NCI-H2081 (cell line): ENCODE measurements at places on chromosomes 4 and X.
A peak's percentile ranks its signal among the peaks of the same experiment; 100 is the strongest.

- DNase-seq, result no peak
Observed at GRCh38 chr4:24080871-24081270, 191.0 kb upstream of the PPARGC1A start.

DNA sequence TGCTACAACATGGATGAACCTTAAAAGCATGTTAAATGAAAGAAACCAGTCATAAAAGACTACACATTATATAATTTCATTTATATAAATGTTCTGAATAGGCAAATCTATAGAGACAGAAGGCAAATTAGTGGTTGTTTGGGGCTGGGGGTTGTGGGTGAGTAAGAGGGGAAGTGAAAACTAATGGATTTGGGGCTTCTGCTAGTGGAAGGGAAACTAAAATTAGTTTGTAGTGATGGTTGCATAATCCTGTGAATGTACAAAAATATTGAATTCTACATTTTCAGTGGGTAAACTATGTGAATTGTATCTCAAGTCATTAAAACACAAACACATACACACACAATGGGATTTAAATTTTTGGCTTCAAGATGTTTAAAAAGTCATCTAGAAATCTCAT is 25.4 kb upstream of the LIMCH1 start:
- no peak for DNase-seq

GRCh38 chr4:127240764-127241105 is 392.0 kb upstream of the INTU start:
- DNase-seq, result no peak

DNA sequence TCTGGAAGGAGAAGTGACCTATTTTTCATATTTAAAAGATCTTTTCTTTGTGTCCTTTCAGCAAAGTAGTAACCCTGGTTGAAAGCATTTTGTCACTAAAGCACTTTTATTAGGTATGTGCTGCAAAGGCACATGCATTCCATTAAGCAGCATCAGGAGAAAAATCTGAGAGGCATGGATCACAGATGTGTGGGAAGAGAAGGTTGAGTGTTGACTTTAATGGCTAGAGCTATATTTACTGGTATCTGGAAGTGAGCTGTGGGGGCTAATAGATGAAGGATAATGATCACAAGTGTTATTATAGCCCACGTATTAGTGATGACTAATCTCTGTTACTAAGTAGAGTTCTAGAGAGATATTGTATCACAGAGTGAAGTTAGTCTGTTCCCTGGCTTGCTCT is 1520.7 kb downstream of the ARAP2 start:
- no peak for DNase-seq

- no peak for DNase-seq
Observed at GRCh38 chr4:15667006-15667405, 11.8 kb upstream of the FBXL5 start.

- no peak for DNase-seq
Observed at GRCh38 chrX:86121916-86122315, 26.3 kb upstream of the DACH2 start.

- DNase-seq, result no peak
Observed at GRCh38 chr4:37555322-37555721, 130.9 kb downstream of the RELL1 start.

DNA sequence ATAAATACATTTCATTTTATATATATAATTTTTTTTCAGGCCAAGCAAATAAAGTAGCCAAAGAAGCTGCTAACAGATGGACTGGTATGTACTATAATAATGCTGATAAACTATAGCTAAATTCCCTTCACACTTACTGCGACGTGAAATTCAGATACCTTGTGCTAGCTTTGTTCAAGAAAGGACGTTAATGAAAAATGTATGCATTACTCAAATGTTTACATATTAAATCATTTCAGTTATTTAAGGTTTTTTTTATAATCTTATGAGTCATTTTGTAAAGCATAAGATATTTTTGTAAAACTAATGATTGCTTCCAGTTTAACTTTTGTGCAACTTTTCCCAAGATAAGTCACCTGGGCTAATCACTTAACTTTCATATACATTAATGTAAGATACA is 57.2 kb upstream of the TMEM131L start:
- no peak for DNase-seq

DNA sequence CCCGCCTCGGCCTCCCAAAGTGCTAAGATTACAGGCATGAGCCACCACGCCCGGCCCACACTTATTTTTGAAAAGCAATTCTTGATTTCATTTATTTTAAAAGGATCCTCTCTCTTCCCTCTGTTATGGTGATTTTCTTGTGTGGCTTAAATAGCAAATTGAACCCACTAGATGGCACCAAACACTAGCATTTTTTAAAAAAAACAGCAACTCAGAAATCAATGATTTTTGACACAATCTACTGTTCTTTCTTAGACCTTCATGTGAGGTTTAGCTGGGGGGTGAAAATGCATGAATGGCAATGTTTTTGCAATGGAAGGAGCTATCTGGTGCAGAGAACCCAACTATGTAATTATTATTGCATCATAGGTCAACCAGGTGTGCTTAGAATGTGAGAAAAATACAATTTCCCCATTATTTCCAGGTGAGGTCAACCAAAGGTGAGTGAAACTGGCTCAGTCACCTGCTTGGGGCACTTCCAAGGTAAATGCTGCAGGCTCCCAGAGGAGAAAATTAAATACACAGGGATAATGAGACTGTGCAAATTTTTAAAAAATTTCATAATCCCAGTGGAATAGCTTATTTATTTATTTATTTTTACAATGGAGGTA is 226.7 kb upstream of the PRKX start:
- peak; percentile 61 for DNase-seq

- DNase-seq, result no peak
Observed at GRCh38 chrX:57674861-57675260, 5.2 kb downstream of the NLRP2B start.

GRCh38 chr4:1234811-1235292 is 14.1 kb downstream of the CTBP1 start:
- DNase-seq, result no peak

GRCh38 chr4:173538909-173539445 is 8.9 kb upstream of the HAND2 start:
- no peak for DNase-seq

DNA sequence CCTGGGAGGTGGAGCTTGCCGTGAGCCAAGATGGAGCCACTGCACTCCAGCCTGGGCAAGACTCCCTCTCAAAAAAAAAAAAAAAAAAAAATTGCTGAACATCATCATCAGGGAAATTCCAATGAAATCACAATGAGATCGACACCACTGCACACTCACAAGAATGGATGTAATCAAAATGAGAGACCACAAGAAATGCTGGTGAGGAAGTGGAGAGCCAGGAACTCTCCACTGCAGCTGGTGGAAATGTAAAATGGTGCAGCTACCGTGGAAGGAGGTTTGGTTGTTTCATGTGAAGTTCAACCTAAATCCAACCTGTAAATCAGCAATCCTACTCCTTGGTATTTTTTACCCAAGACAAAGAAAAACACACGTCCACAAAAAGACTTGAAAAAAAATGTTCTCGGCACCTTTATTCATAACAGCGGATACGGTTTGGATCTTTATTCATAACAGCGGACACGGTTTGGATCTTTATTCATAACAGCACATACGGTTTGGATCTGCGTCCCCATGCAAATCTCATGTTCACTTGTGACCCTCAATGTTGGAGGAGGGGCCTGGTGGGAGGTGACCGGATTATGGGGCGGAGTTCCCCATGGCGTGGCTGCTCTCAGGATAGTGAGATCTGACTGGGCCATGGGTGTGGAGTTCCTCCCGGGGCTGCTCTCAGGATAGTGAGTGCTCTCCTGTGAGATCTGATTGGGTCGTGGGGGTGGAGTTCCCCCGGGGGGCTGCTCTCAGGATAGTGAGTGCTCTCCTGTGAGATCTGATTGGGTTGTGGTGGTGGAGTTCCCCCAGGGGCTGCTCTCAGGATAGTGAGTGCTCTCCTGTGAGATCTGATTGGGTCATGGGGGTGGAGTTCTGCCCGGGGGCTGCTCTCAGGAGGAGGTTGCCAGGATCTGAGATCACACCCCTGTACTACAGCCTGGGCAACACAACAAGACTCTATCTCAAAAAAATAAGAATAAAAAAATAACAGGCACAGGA is 7.7 kb downstream of the GAK start:
- DNase-seq, result no peak

- DNase-seq, result no peak
Observed at GRCh38 chr4:81896936-81897335, 425.2 kb upstream of the RASGEF1B start.

DNA sequence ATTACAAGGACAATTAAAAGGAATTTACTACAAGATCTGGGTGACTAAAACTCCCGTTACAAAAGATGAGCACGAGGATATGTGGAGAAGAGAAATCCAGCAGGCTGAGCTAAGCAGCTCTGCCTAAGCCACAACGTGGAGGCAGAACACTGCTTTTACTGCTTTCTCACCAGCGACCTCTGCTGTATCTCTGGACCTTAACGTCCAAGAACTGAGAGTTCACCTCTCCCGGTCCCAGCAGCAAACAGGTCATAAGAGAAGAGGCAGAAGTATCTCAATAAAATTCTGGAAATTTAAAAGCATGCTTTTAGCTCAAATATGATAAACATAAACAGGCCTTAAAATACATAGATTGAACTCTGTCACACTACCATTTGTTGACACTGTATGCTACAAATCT is 81.0 kb downstream of the ADGRA3 start:
- DNase-seq, result no peak

DNA sequence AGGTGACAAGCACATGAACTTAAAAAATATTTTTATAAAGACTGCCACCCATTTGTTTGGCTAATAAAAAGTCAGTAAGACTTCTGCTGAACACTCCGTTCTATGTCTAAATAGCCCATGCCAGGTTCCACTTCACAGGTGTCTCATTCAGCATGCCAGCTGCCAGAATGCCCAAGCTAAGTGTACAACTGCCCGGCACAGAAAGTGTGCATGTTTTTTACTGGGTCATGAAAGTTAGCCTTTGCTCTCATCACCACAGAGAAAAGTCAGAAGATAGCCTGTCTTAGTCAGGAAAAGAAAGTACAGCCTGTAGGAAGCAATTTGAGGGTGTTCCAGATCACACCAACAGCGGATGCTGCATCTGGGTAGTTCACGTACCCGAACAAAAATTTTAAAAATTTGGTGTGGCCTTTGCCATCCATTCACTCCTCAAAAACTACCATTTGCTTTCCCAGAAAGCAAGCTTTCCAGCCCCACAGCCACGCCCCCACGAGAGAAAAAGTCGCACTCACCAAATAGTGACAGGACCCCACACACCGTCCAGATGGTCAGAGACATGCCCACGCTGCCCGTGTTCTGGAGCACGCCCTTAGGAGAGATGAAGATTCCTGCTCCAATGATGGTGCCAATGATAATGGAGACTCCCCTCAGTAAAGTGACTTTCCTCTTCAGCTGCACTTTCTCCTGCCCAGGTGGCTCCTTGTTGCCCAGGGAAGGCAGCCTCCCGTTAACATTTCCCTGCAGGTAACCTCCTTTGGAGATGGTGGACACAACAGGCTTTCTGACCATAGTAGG is 671 bp downstream of the SLC7A11 start:
- DNase-seq, result no peak

DNA sequence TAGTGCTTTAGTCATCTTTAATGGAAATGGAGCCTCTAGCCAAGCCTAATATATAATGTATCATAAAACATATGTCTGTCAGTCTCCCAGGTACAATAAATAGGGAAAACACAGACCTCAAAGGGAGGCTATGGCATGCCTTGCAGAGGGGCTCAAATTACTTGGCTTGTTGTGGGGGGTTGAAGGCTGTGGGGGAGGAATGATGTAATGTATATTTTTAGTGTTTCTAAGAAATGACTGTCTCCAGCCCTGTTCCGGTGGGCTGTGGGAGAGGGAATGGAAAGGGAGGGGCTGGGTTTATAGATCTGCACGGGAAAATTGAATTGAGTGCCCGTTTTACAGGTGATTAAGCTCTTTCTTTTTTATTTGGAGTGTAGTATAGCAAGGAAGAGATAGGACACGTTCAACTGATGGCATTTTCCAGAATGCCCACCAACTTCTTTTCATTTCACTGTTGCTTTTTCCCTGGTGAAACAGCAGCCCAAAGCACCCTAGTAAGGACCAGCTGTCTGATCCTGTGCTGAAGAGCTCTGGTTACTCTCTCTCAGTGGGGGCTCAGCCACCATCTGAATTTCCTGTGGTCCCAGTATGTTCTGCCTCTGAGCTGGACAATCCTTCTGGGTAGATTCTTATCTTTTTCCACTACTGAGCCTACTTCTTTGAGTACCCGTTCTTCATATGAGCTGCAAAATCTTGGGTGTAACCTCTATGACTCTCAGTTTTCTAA is 220.7 kb upstream of the CASK start:
- no peak for DNase-seq

- DNase-seq, result no peak
Observed at GRCh38 chr4:107987916-107988762, 1.6 kb upstream of the HADH start.

DNA sequence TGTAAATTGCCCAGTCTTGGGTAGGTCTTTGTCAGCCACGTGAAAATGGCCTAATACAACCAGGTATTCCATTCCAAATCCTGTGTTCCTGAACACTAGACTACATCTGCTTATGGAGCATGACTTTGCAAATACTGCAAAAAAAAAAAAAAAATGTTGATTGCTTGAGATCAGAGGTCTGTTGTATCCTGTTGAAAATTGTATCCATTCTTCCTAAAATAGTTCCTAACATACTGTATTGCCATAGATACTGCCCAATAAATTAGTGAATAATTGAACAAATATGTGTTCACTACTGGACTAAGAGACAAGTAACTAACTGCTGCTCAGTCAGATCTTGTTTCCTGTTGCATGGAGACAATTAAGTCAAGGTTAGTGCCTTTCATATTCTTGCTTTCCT is 164.3 kb upstream of the PABPC4L start:
- DNase-seq, result no peak

- DNase-seq, result no peak
Observed at GRCh38 chr4:7060346-7061150, 7.3 kb downstream of the GRPEL1 start.

GRCh38 chr4:120636120-120636630 is 286.4 kb downstream of the PRDM5 start:
- DNase-seq, result no peak

DNA sequence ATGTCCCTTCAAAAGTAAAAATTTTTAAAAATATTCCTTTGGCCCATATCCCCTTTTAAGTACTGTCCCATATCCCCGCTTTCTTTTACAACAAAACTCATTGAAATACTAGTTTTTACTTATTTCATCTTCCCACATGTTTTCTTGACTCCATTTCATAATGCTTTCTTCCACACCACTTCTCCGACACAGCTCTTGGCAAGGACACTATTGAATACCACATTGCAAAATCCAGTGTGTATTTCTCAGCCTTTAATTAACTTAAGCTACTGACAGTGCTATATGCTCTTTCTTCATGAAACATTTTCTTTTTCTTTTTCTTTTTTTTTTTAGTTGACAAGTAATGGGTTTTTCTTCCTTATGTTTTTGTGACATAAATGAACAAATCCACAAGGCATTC is 28.8 kb downstream of the PRDM8 start:
- DNase-seq, result no peak
